ENCODE measurements at places on chromosomes 12 and 14.

- DNase-seq = no peak
Measured at GRCh38 chr14:90400904-90401561, 4.2 kb downstream of the CALM1 start.

DNA sequence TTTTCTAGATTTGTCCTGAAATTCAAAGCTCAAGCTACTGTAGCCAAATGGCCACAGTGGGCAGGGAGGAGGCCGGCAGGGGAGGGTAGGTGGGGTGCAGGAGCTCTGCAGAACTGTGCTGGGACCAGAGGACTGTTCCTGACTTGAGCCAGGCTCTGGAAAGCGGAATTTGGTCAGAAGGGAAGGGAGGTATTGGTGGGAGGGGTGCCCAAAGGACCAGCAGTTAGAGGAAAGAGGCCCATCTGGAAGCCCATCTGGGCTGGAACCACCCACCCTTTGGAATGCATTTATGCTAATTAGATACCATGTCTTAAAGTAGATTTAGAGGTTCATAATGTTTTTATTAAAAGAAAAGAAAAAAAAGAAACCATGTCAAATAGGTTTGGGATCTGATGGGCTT is 24.5 kb upstream of the JPH4 start:
- DNase-seq = no peak

DNA sequence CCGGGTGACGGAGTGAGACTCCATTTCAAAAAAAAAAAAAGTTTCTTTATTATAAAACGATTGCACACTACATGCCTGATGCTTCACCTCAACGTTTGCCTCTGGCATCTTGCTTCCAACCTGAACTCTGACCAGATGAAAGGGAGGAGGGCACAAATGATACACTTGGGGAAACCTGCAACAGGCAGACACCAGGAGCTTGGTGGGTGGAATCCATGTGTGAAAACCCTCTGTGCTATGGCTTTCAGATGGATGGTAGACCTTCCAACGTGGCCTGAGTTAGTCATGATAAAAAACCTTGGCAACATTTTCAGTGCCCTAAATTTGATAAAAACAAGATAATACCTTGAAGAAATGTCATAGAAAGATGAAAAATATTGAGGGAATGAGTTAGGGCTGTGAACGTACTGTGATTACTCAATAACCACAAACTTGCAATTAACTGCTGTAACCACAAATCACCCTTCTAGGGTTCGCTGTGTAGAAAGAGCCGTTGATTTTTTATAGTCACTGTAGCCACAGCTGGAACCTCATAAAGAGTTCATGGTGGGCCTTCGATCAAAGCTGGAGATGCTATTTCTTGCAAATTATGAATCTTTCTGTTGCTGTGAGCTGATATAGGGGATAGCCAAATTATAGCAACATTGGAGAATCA is 26.1 kb upstream of the GZMB start:
- DNase-seq = no peak

GRCh38 chr14:85527006-85527405 is 2.9 kb upstream of the FLRT2 start:
- DNase-seq = no peak

DNA sequence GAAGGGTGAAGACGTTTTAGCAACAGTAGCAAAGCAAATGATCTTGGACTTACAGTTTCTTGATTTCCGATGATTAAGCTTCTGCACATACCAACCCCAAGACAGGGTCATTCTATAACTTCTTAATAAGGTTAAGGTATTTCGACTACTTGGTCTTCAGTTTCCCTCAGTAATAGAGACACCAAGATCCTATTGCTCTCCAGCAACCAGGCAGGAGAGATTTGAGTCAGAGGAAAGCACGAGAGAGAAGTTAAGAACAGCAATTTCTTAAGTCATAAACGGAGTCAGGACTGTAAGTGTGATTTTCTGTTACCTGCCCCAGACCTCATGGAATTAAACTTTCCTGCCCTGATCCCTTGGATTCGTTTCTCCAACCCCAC is 215.6 kb downstream of the TTC8 start:
- no peak for DNase-seq

DNA sequence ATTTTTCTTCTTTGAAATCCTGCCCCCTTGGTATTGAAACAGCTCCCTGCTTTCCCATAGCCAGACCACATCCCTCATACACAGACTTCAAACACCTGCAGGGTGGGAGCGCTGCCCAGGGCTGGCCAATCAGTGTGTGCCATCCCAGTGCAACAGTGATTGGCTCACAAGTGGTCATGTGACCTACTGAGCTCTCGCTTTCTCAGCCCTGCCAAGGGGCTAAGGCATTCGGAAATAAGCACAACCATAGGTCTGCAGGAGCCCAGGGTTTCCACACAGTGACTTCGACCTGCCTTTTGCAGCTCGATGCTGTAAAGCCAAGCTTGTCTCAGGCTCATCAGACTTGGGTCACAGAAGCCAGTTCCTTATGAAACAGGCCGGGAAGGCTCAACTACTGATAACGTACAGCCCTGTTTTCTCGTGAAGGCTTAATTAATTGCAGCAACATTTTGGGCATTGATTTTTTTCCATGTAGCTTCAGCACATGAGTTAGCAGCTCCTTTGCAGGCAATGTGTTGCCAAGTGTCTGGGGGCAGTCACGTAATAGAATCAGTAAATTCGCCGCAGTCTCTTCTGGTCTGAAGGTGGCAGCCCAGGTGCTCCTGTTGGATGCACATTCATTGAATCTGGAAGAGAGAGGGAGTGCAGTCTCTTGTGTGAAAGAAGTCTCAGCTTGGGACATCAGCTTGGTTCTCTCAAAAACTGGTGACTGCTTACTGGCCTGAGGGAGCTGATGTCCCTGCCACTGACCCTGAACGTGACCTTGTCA is 1091.8 kb downstream of the AACS start:
- DNase-seq = no peak

DNA sequence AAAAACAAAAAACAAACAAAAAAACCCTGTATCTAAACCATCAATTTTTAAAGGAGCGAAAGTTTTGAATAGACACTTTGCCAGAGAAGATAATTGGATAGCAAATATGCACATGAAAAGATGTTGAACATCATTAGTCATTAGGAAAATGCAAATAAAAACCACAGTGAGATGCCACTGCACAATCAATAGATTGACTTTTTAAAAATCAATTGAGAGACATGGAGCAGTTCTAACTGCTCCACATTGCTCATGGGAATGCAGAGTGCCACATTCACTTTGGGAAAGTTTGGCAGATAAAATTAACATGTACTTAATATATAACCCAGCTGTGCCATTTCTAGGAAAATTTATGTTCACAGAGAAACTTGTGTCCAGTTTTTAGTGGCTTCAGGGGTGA is 12.7 kb downstream of the EIF2S1 start:
- DNase-seq = no peak

DNA sequence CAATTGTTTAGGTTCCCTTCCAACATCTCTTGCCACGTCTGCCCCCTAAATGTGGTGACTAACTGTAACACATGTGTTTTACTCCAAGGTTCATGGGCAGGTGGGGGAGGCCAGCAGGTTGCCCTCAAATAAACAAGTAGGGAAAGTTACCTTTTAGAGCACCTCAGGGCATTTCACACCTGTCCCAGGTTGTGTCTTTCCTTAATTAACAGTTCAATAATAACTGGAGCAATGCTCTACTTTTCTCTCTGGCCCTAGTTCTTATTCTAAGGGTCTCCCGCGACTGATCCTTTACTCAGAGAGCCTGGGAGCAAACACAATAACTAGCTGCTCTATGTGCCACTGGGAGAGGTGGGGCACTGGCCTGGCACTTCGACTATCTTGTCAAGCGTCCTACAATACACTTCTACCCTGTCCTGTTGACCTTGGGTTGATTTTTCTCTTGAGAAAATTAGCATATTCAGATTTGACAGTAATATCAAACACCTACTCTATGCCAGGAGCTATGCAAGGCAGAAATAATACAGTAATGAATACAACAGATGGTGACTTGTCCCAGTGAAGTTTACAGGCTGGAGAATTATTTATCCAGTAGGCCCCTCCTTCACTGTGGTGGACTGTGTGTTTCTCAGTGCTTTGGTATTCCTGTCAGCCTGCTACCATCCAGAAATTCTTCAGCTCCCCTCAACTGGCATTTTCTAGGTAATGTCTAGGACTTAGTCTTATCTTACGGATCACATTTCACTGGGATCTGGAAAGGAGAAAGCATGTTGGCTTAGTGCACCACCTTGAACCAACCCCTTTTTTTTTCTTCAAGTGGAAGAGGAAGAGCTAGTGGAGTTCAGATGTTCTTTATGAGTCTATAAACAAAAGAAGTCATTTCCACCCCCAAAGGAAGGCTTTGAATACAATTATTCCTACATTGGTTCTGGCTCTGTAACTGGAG is 202.6 kb downstream of the CRADD start:
- DNase-seq = no peak

DNA sequence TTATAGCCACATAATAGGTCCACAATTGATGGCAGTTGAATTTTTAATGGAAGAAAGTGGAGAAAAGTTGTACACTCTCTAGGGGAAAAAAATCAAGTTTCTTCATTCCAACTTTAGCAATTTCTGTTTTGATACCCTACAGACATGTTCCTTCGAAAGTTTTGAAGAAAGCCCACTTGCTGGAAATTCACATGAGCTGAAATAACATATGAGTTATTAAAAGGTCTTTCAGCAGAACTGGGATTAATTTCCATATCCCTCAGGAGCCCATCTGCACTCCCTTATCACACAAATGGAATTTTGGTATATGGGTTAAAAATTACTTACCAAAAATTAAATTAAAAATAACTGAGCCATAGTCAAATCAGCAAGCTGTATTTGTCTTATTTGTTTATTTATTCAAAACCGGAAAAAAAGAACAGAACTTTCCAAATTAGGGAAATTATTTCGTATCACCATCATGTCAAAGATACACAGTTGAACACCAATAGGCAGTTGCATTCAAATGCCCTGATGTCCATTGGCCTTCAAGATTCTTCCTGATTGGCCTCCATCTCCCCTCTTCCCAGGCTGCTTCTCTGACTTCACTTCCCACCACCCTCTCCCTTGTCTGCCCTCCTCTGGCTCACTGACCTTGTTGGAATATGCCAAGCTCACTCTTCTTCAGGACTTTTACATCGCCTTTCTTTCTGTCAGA is 445.5 kb downstream of the EGLN3 start:
- no peak for DNase-seq

GRCh38 chr14:72521968-72522741 is 371.7 kb downstream of the DPF3 start:
- DNase-seq = no peak

- no peak for DNase-seq
Measured at GRCh38 chr12:54341378-54342300, 16.7 kb downstream of the COPZ1 start.

- DNase-seq = no peak
Measured at GRCh38 chr14:69428289-69428998, 30.0 kb downstream of the SLC39A9 start.

DNA sequence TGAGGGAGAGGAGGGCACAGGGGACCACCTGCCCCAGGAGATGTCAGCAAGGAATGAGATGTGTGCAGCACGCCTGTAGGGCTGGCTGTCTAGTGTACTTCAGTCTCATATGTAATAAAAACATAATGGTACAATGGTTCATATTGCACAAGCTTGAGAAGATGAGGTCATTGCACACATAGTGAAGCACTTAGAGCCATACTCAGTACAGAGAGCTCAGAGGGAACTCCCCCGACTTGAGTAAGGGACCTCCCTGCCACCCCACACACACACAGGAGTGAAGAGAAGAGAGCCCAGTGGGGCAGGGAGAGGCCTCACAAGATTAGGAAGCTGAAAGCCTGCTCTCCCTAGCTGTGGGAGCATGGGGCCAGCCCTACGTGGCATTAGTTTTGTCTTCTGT is 61.5 kb downstream of the SLC6A12 start:
- DNase-seq = no peak

DNA sequence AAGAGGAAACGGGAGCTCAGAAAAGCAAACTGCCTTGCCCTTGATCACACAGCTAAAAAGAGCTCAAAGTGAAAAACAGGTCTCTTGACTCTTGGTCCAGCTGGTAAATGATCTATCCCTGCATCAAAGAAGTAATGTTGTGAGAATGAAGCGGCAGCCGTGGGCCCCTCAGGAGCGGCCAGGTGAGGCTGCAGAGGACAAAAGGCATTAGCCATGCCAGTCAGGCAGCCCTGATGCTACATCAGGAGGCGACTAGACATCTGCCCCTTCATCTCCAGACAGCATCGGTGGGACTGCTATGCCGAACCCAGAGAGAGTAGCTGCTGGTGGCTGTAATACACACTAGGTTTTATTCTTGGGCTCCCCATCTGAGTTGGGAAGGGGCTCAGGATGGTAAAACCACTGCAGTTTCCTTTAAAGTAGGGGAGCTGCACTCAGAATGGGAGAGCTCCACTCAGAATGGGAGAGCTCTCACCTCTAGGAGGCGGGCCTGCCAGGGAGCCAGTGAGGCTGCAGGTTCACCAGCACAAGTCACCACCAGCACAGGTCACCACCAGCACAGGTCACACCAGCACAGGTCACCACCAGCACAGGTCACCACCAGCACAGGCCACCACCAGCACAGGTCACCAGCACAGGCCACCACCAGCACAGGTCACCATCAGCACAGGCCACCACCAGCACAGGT is 120.1 kb downstream of the TSPAN9 start:
- DNase-seq = no peak

DNA sequence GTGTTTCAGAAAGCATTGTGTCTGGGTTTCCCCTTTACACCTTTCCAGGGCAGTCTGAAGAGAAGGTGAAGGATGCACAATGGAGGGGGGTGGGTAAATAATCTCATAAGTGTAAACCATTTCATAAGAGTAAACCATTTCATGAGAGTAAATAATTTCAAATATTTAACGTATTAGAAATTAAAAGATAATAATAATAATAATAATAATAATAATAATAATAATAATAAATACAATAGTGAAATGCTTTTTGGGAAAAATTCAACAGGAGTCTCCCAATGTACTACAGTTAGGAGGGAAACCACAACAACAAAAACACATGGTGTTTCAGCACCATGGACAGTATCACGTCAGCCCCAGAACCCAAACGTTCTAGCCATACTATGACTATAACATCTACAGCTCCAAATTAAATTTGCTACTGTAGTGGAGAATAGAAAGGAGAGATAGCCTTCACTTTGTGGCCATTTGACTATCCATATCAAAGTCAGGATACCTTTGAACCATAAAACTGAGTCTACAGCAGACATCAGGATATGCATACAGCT is 691.8 kb downstream of the BCL11B start:
- DNase-seq = no peak

DNA sequence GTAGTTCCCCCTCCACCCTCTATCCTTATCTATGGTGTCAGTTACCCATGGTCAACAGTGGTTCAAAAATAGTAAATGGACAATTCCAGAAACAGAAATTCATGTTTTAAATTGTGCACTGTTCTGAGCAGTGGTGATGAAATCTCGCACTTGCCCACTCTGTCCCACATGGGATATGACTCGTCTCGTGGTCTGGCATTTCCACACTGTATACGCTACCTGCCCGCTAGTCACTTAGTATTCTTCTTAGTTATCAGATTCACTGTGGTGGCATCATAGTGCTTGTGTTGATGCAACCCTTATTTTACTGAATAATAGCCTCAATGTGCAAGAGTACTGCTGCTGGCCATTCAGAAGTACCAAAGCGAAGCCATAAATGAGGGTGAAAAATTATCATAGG is 507.0 kb downstream of the SNAPC1 start:
- no peak for DNase-seq

Data from bone marrow (tissue), 2 donors.